ENCODE measurements at places on chromosomes 5 and 9.

GRCh38 chr9:33103501-33104281 lies 27.2 kb upstream of the SMU1 start:
- DNase-seq: no peak

GRCh38 chr9:75666856-75667554 lies 223.5 kb upstream of the PCSK5 start:
- no peak for DNase-seq

DNA sequence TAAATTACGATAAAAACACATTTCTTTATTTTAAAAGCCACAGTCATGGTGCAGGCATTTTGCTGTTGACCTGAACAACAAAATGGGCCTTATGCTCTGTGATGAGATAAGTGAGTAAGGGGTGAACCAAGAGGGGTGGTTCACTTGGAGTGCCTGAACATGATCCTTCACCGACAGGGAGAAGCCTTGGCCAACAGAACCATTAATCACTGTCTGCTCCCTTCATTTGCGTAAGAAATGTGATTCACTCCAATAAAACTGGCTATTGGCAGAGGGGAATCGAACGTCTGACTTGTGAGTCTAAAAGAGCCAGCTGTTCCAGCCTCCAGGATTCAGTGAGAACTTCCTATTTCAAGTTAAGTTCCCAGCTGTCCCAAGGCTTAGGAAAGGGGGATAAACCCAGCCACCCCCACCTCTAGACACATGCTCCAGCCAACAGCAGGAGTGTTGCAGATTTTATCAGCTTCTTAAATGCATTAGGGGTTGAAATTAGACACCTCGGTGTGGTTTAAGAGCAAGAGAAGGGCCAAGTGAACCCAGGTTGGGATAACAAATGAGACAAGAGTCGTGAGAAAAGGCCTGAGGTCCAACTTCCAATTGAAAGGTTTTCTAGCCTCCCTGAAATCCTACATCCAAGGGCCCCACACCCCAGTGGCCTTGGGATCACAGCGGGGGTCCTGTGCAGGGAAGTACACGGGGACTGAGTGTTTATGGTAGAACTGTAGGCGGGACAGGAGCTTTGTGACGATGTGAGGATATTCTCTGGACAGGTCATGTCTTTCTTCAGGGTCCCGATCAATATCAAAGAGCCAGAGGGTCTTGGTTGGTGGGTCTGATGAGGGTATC lies 131.4 kb upstream of the LHFPL2 start:
- no peak for DNase-seq

DNA sequence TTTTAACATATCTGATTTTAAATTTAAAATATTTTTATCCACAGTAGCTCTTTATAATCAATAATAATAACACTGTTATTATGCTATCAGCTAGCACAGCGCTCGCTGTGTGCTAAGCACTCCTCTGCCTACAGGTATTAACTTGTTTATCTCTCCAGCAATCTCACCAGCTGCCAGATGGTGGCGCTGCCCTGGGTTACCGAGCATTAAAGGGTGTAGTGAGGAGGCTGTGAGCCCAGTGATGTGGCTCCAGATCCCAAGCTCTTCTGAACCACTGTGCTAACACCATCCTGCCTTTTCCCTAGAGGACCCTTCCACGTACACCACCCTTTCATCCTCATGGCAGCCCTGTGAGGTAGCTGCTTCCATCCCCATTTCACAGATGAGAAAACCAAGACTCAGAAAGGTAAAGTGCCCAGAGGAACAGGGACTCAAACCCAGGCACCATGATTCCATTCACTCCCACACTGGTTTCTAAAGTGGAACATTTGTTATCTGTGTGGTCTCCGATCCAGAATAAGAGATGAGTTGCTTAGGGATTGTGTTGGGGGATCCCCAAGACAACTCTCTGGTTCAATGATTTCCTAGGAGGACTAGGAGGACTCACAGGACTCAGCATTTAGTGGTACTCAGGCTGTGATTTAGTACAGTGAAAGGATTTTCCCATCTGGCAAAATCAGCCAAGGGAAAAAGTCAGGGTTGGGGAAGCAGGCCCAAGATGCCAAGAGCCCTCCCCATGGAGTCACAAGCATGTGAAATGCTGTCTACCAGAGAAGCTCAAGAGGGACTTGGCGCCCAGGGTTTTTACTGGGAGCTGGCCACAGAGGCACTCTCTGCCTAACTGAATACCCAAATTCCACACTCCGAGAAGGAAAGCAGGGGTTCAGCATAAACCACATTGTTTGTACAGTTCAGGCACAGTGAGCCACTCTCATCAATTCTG lies 7.0 kb downstream of the IGFBPL1 start:
- no peak for DNase-seq

DNA sequence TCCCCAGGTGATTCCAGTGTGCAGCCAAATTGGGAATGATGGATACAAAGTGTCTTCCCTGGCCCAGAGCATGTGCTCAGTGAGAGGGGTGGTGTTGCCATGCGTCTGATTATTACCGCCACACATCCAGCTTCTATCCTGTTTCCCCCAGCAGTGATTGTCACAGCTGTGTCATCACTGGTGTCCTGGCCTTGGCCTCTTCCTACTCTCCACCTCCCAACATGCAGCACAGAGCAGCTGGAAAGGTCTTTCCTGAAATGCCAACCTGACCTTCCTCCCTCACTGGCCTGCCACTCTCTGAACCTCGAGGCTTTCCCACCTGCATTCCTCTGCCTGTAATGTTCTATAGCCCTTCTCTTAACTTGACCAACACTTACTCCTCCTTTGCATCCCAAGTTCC lies 60.0 kb downstream of the TMOD1 start:
- no peak for DNase-seq

GRCh38 chr9:132182314-132183091 lies 20.6 kb downstream of the NTNG2 start:
- no peak for DNase-seq

DNA sequence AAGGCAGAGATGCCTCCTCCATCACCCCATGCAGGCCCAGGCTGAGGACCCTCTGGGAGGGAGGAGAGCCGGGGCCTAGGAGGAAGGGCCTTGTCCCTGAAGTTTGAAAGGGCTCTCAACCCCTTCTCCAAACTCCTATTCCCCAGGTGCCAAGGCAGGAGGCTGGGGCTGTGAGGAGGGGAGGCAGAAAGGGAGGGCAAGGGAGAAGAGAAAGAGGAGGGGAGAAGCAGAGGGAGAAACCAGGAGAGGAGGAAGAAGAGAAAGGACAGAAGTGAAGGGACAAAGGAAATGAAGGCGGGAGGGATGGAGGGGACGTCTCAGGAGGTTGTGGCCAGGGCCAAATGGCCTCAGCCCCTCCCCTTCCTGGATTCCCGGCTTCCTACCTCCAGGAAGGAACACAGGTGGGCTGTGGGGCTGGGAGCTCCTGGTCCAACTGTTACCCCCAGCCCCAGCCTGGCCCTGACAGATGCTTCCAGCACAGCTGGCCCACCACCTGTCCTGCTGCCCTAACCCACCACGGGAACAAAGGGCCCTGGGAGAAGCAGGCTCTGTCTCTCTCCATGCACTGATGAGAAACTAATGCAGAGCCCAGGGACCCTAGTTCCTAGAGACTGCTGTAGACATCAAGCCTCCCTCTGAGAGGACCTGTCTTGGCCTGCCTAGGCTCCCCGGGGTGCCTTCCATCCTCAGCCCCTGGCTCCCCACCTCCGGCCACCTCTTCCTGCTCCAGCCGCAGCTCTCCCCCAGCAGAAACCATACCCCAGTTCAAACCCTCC lies 3.5 kb downstream of the DBN1 start:
- no peak for DNase-seq

- DNase-seq: no peak
Observed at GRCh38 chr9:120183615-120184014, 396.4 kb downstream of the CDK5RAP2 start.

DNA sequence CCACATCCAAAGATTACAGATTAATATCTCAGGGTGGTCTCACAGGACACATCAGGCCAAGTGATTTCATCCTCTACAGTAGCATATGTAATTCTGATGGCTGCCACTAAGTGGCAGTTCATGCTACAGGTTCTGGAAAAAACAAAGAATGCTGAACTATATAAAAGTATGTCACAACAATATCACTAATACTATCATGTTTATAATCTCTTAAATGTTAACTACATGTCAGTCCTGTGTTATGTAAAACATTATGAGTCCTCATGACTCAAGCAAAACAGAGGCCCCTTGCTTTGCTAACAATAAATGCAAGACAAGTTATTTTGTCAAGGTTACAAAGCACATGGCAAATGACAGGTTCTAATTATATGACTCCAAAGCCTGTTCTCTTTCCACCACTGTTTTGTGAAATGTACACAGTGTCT lies 233.2 kb downstream of the FBXL17 start:
- DNase-seq: no peak

- no peak for DNase-seq
Observed at GRCh38 chr5:134851307-134851923, 5.6 kb downstream of the C5orf24 start.

DNA sequence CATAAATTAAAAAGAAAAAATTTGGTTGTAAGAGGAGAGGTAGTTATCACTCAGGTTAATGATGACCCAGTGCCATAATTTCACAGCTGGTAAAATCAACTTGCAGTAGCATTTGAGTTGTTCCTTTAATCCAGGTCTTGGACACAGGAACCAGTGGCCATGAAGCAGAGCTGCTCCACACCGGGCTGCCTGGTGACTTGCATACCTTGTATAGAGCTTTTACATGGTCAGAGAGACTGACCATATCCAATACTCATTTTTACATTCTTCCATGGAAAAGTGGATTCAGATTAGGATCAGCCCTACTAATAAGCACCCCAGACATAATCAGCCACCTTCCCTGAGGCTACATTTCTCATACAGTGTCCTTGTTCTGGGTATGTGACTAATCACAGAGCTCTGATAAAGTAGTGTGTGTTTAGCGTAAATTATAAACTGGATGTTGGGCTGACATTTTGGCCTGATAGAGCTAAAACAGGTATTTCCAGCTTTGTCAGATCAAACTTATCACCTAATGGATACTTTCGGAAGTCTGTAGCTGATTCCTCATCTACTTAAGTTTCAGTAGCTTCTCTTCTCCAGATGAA lies 77.0 kb upstream of the ZSWIM6 start:
- DNase-seq: no peak

DNA sequence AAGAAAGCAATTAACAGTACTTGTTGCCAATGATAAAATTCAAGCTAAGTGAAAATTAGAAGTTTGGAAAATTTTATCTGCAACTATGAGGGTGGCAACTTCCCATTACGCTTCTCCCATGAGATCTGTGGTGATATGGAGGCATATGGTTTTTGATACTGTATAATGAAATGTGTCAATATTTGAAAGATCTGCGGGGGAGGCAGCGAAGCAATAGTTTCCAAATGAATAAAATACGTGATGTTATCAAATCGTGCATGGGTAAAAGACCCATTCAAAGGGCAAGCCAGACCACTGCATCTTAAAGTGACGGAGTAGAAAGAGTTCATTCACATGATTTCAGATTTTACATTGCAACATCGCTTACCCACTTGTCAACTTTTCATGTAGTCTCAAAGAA lies 20.9 kb upstream of the BOD1 start:
- no peak for DNase-seq

DNA sequence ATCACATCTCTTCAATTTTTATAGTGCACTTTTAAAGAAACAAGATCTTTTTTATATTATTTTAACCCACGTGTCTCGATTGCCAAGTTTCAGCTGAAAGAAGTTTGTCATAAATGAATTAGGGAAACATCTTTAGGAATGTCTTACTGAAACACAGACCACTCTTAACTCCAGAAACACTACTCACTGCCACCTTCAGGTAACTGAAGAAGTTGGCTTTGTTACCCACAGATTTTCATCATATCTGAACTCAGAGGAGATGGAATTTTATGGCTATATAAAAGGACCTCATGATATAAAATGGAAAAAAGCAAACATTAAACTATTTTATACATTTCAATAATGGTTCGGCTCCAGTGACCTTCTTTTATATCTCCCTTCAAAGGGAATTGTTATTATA lies 158.0 kb downstream of the SEMA5A start:
- no peak for DNase-seq

- DNase-seq: no peak
Observed at GRCh38 chr9:120265791-120266190, 314.2 kb downstream of the CDK5RAP2 start.

DNA sequence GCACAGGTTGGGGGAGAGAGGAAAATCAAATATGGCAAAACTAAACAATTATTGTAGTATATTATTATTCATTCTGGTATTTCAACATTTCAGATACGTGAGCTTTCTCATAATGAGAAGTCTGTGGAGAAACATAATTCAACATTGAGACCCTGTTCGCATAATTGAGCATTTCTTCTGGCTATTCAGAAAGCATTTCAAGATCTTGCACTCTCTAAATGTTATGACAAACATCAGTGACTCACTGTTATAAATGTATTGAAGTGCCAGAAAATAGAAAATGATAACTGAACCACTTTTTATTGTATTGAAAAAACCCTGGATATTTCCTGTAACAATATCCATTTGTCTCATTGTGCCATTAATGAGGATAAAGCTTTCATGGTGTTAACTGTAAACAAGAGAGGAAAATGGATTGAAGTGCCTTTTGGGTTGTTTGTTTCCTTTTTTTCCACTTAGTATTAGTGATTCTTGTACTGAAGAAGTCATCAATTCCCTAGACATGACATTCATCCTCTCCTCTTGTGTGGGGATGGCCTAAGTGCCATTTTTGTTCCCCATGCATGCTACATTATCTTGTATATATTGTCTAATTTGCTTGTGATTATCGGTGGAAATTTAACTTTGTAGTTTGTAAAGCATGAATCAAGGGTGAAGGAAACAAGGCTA lies 124.6 kb downstream of the CAMK4 start:
- no peak for DNase-seq

- no peak for DNase-seq
Observed at GRCh38 chr5:74153255-74153790, 487.2 kb downstream of the ENC1 start.

GRCh38 chr5:66324357-66324756 lies 180.3 kb downstream of the SREK1 start:
- DNase-seq: no peak

- no peak for DNase-seq
Observed at GRCh38 chr5:31477971-31478370, 53.9 kb downstream of the DROSHA start.

DNA sequence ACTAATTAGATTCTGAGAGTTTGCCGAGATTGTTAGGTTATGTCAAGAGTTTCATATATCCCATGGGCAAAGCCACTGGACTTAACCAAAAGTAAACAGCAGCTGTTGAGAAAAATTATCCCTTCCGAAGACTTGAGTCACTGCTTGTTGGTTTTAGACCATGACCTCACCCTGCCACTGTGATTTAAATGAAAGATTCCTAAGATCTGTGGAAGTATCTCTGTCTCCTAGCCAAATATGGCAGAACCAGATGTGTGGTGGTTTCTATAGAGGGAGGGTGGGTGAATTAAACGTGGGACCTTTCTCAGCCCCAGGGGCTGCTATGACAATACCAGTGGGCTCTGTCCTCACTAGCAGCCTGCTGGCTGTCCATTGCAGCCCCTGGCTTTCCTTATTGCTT lies 19.3 kb downstream of the DMRT3 start:
- no peak for DNase-seq

Data from activated T-helper 1 cell treated with anti-CD3 and anti-CD28 coated beads, Interleukin-2, amount 50 U/mL, for 16 hours (primary cell).